ENCODE measurements at places on chromosomes 16 and 17.

DNA sequence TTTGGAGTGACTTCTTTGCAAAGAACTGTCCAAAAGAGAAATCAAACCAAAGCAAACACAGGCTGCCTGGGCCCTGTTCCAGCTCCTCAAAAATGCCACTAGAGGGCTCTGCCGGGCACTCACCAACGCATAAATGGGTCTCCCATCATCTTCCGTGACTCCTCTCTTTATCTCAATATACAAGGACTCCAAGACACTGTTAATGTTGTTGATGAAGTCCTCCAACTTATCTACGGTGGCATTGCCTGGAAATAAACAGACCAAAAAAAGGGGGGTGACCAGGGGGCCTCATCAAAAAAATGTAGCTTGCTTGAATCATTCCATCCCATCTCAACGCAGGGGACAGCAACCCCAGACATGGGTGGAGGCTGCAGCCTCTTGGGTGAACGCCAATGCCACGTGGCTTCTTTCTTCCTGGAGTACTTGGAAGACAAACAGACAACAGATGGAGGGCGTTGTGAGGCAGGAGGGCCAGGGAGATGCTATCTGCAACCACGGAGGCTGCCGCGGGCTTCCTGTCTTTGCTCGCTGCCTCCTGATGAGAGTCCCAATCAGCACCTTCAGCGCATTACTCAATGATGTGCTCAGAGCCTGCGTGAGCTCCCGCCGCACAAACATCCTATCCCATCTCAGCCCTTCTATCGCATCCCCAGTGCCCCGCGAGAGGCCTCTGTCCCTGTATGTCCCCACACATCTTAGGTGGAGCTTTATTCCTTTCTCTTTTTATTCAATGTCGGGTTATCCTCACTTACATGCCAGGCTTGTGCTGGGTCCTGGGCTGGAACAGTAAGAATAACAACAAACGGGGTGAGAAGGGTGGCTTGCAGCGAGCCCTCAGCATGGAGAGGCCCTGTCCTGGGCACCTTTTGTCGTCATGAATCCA, 32.0 kb downstream of the KDM8 start:
- DNase-seq, result peak; percentile 62

DNA sequence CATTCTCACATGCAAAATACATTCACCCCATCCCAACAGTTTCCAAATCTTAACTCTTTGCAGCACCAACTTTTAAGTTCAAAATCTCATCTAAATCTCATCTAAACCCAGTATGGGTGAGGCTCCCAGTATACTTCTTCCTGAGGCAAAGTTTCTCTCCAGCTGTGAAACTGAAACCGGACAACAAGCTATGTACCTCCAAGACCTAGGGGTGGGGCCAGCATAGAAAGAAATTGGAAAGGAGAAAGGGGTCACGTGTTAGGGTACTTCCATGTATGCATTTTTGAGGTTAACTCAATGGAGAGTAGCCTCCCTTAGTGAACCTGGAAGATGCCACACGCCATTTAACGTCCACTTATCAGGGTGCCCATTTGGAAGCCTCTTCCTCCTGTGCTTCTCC, 23.9 kb upstream of the LRRC75A start:
- DNase-seq, result no peak

GRCh38 chr16:8660841-8661301, 13.5 kb upstream of the ABAT start:
- DNase-seq, result peak; percentile 32

DNA sequence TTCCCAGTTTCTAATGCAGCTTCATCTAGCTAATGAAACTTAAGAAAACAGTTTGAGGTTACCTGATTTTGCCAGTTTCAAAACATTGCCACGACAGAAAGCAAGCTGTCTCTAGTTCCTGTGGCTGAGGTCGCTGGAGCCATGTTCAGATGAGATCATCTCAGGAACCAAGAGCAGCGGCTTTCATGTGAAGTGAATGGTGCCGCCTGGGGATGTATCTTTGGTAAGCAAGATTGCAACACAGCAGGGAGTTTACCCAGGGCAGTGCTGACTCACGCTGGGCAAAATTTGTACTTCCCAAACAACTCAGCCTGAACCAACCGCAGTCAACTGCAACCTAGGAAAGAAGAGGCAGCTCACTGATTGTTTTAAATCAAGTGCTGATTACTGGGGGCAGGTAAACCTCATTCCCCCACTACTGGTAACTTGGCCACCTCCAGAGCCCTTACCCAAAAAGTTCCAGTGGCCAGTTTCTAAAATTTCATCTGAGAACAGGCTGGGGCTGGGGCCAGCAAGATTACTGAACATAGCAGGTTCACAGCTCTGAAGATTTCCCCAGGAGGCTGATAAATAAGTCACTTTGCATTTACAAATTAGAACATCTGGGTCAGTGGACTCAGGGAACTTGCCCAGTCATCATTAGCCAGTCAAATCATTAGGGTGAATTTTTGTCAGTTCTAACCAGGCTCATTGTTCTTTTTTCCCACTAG, at the start of gene RFFL:
Gene RFFL, minus strand, starts transcription at position 194 of the 710 bp plus-strand sequence. CDS start 37,154 bp downstream, outside the sequence.
- peak; percentile 72 for DNase-seq

GRCh38 chr16:50021544-50021943, 3.5 kb upstream of the CNEP1R1 start:
- DNase-seq, result no peak

DNA sequence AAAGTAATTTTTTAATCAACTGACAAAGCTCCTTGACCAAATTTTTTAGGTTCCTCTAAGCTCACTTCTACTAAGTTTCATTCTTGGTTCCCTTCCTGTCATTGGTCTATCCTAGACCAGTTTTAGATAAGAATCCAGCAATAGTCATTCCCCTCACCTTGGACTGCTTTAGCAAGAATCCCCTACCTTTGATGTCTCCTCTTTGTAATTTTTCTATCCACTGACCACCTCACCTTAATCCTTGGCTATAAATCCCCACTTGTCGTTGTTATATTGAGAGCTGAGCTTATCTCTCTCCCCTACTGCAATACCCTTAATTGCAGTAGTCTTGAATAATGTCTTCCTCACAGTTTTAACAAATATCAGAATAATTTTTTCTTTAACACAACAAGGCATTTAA, 107.2 kb downstream of the USP32 start:
- DNase-seq, result no peak

- DNase-seq, result no peak
Observed at GRCh38 chr17:44604116-44604761, 47.0 kb downstream of the FZD2 start.

DNA sequence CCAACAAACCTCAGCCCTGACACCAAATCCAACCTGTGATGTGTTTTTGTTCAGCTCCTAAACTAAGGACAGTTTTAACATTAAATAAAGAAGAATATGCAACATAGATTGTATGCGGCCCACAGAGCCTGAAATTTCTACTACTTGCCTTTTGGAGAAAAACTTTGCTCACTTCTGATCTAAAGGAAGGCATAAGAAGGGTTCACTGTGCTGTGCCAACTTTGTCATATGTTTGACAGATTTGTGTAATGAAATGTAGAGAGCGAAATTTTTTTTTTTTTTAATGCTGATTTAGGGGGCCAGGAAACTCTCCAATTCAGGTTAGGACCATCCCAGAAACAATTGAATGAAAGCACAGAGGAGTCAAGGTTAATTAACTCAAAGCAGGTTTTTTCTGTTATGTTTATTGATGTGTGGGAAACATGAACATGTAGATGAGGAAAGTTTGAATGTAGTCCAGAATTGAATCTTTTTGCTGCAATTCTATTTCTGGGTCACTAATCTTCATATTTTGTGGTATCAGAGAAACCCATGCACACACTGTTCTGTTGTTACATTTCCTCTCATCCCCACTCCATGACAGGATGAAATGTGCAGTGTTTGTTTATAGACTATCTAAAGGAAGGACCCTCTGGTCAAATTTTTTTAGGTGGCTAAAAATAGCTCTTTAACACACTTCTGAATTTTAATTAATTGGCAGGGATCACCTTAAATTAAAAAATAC, 71.5 kb downstream of the TAOK1 start:
- no peak for DNase-seq

- DNase-seq, result no peak
Observed at GRCh38 chr17:65018610-65019316, 37.8 kb downstream of the GNA13 start.
